AG10803 (cell line): ENCODE measurements at places on chromosomes 1 and 21.

GRCh38 chr1:192600275-192600674, 24.7 kb downstream of the RGS1 start:
- no peak for DNase-seq

- peak; percentile 10 for DNase-seq
These were observed 30.6 kb upstream of the INSL5 start for GRCh38 chr1:66831529-66832239.

- DNase-seq: no peak
These were observed 2.5 kb downstream of the ADCY10 start for GRCh38 chr1:167911413-167911812.

DNA sequence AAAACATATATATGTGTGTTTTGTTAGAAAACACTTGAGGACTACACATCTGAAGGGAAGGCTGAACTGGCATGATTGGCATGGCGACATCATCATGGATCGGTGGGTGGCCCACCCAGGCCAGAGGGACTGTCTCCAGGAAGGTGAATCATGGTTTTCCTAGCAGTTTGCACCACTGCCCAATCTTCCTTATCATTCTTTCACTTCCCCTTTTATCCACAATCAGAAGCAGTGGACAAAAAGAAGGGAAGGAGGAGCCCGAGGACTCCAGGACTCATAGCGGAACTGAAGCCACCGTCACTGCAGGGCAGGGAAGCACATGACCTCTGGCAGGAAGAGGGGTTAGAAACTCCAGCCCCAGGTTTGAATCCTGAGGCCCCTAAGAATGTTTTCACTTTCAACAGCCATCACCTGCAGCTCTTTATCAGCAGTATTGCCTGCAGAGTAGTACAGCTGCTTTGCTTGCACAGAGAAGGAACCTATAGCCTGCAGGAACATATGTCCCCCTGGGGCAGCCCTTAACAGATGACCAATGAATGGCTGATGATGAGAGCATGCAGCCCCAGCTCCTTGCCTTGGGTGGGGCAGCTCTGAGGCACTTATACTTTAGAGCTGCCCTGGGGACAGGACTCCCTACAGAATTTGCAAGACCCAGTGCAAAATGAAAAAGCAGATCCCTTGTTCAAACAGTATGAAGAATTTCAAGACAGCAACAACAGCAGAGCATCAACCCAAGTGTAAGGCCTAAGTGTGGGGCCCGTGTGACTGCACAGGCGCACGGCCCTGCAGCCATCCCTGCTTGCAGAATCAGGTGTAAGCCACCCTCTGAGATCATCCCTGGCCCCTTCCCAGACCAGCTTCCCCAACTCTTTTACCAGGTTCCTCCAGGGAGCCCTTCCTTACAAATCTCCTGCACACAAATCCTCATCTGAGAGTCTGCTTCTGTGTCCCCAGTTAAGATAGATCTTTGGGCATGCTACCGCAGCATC, 241.8 kb upstream of the IRF2BP2 start:
- no peak for DNase-seq

- DNase-seq: no peak
These were observed 2.6 kb downstream of the CHML start for GRCh38 chr1:241637604-241638003.

DNA sequence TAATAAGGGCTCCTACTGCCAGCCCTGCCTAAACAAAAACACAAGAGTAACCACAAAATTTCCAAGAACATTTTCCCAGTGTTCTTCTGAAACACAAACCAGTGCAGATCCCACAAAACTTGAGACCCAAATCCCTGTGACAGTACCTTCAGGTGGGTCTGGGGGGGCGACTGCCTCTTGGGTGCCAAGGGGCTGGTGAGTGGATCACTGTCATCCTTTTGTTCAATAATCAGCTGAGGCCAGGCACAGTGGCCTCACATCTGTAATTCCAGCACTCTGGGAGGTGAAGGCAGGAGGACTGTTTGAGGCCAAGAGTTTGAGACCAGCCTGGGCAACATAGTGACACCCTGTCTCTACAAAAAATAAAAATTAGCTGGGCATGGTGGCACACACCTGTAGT, 87.6 kb downstream of the GLIS1 start:
- no peak for DNase-seq

DNA sequence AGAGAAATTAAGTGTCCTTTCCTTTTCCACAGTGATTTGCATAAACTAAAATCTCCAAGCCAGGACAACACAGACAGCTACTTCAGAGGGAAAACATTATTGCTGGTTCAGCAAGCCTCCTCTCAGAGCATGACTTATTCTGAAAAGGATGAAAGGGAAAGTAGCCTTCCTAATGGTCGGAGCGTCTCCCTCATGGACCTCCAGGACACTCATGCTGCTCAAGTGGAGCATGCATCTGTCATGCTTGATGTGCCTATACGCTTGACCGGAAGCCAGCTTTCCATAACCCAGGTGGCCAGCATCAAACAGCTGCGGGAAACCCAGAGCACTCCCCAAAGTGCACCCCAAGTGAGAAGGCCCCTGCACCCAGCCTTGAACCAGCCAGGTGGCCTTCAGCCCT, 39.1 kb downstream of the CLEC20A start:
- DNase-seq: no peak

GRCh38 chr1:211938561-211938997, 96.8 kb downstream of the INTS7 start:
- DNase-seq: no peak

DNA sequence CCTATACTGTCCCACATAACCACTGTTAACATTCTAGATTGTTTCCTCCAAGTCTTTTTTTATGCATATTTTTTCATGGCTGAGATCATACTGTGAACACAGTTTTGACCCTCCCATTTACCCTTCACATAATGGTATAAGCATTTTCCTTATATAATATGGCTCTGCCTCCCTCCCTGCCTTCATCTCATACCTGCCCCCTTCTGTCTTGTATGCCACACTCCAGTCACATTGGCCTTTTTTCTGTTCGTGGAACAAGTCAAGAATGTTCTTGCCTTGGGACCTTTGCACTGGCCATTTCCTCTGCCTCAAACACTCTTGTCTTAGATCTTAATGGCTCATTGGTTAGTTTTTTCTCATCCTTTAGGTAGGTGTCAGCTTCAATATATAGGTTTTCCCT, 24.3 kb upstream of the ELAVL4 start:
- no peak for DNase-seq

DNA sequence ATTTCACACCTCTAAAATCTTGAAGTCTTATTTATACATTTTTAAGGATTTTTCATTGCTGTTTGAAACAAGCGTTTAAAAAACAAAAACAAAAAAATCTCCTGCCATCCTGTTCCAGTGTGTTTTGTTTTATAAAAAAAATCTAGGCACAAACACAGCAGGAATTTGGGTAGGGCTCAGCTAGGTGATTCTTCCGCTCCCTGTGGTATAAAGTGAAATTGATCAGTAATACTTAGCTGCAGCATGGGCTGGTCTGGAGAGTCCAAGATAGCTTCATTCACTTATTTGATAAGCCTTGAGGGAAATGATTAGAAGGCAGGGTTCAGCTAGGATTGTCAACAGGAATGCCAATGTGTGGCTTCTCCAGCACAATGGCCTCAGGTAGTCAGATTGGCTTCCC, 25.7 kb downstream of the ATF3 start:
- DNase-seq: no peak
